ENCODE measurements at places on chromosomes 2 and 18.

DNA sequence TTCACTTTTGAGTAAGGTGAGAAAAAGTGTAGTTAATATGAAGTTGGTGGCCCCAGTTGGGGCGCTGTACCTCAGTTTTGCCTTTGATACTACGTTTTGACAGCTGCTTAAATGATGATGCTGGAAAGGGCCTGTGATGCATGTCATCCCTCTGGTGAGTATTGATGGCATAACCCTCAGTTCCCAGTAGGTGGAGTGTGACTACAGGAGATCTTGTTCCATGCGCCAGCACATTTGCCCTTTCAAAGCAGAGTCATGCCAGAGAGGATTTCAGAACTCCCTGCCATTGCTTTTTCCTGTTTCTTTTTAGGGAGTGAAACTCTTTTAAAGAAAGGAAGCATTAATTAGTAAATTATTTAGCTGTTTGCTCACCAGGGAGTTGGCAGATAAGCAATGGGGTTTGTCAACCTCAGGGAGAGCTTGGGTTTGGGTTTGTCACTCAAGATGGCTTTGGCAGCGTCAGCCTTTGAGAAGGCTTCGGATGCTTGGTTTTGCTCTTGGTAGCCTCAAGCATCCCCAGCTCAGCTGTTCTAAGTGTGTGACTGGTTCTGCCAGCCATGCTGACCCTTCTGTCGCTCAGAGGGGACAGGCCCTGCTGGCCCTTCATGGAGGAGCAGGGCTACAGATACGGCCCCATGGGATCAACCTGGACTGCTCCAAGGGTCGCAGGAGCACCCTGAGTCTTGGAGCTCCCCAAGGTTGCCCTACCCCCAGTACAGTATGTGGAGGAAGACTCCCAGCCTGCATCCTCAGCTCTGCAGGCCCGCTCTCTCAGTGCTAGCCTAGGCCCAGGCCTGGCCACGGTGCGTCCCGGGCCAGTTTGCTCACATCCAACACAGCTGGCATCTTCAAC, 29.1 kb downstream of the ARMC9 start:
- peak; percentile 68 for DNase-seq

GRCh38 chr2:51997571-51997970, 965.6 kb upstream of the NRXN1 start:
- DNase-seq = no peak

- no peak for DNase-seq
Observed at GRCh38 chr18:50090370-50091312, 104.3 kb downstream of the MYO5B start.

- DNase-seq = no peak
Observed at GRCh38 chr18:13394801-13395200, 176.2 kb downstream of the LDLRAD4 start.

- no peak for DNase-seq
Observed at GRCh38 chr2:200130762-200131166, 175.4 kb downstream of the MAIP1 start.

- no peak for DNase-seq
Observed at GRCh38 chr2:230131366-230131765, 62.6 kb upstream of the SLC16A14 start.

DNA sequence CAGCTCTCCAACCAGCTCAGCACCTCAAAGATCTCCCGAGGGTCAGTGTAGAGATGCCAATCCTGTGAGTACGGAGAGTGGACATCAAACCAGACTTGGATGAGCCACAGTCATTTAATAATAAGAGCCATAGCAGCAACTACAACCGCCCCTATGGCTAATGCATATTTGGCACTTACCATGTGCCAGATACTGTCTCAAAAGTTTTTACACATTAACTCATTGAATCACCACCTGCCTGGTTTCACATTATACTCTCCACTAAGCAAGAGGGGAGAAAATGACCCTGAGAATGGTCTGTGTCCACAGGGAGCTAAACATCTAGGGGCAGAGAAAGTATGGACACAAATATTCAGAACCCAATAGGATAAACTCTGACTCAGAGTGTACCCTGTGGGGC, 2.6 kb downstream of the CNPPD1 start:
- no peak for DNase-seq

DNA sequence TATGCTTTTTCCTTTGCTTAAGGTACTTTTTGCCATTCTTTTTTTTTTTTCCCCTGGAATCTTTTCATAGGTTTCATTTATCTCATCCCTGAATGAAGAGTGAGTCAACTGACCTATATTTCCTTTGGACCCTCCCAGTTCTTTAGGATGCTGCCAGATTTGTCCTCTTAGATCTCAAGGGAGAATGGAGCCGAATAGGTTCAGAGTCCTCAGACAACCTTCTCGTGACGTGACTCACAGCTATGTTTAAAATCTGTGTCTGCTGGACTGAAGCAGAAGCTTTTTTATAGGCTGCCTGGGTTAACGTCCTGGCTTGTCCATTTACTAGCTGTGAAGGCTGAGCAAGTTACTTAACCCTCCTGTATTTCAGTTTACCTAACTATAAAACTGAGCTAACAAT, 358.6 kb downstream of the DLGAP1 start:
- no peak for DNase-seq

DNA sequence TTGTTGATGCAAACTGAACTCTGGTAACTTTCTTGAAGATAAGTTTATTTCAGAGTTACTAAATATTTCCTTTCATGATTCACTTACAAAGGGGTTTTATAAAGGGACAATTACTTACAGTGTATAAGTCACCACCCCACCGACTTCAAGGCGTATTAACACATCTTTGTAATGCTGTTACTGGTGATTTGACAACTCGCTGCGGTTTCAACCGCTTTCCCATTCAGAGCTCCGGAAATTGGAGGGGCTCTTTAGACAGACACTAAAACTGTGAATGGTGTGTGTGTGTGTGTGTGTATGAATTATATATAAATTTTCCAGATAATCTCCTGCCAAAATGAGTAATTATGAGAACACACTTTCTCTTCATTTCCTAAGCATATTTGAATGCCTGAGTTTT, 4.9 kb downstream of the TM4SF20 start:
- no peak for DNase-seq

DNA sequence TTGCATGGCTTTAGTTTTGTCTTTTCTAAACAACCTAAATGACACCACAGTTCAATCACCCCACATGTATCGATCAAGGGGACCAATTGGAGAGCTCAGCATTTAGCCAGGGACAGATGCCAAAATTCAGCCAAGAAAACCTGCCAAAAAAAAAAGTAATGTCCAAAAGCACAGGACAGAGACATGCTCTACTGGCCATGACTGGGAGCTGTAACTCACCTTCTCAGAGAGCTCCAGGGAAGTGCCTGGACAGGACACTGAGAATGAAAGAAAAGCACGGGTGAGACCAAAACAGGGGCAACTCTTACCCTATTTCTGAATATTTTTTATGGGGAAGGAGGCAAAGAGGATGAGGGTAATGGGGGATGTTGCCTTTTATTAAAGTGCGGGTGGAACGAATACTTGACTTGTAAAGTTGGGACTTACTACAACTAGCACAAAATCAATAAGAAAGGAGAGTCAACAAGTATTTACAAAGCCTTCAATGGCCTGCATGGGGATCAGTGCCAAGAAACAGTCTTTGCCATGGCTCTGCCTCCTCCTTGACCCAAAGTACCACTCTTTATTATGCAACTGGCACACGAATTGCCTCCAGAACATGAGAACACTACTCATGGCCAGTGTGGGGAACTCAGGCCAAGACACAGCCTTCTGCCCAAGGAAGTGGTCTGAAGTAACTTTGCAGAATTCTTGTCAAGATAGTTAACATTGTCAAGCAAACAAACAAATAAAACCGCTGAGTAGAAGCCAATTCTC, 72.9 kb upstream of the HK2 start:
- no peak for DNase-seq

- DNase-seq = no peak
Observed at GRCh38 chr2:238886453-238887094, 38.7 kb downstream of the TWIST2 start.

DNA sequence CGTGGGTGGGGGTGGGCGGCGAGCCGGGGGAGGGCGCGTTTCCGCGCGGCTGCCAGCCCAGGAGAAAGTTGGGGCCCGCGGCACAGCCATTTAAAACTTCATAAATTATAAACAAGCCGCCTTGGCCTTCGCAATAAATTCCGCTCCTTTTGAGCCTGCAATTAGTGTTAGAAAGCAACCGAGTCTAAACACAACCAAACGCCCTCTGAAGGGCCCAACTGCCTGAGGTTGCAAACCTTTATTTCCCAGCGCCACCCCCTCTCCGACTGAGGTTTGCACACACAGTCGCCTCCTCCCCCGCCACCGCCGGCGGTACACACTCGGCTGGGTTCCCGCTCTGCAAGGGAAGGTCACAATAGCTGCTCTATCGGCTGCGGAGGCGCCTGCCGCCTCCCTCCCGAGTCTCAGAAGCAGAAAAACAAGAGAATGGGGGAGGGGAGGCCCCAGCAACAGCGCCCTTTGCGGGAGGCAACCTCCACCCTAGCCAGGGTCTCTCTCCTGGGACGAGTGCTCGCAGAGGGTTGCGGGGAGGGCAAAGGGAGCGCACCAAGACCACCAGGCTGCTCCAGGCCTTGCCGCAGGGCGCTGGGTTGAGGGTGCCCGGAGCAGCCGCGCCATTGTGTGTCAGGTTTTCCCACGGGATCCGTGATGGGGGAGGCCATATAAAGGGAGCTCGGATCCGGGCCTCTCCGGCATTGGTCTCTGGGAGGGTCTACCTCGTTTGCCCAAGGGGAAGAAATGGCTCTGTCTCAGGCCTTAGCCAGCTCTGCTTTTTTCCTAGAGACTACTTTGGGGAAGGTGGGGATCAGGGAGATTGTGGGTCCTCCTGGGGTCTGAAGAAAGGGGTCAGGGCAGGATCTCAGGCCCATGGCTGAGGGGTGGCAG, 13.4 kb upstream of the HOXD1 start:
- DNase-seq = peak; percentile 67

GRCh38 chr2:136448432-136448831, 316.9 kb upstream of the THSD7B start:
- DNase-seq = no peak

DNA sequence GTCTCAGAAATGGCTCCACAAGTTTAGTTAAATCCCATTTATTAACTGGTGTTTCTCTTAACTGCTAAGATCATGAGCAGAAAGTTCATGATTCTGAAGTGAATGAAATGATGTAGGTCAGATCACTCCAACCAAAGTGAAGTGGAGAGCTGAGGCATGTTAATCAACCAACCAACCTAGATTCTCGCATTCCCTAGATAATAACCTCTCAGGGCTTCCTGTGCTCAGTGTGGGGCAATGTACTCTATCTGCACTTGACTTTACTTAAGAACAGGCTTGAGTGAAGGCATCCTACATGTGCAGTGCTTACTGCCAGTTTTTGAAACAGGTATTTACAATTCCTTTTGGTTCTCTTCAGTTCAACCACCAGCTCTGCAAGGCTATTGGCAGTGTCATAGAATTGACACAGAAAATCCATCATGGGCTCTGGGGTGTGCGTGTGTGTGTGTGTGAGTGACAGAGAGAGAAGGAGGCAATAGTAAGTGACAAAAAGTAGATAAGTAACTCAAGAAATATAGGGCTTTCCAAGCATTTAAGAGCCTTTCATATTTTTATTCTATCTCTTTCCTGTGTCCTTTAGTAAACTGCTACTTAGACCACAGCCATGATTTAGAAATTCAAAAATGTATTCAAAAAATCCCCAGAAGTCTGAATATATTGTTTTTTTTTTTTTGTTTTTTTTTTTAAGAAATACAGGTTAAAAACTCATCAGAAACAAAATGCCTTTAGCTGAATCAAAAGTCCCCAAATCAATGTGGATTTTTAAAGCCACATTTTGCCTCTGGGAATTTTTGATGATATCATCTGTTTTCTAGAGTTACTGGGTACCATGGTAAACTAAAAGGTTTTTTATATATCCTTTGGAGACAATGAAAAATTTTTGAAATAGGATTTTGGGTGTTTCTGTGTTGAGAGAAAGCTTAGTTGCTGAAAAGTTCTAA, 28.6 kb downstream of the DOCK10 start:
- DNase-seq = no peak

GRCh38 chr2:64832936-64833335, 156.3 kb upstream of the SLC1A4 start:
- no peak for DNase-seq

- DNase-seq = peak; percentile 60
Observed at GRCh38 chr2:190407246-190407661, 901 bp upstream of the MFSD6 start.

GRCh38 chr2:8819194-8819593, 18.2 kb downstream of the KIDINS220 start:
- DNase-seq = no peak

DNA sequence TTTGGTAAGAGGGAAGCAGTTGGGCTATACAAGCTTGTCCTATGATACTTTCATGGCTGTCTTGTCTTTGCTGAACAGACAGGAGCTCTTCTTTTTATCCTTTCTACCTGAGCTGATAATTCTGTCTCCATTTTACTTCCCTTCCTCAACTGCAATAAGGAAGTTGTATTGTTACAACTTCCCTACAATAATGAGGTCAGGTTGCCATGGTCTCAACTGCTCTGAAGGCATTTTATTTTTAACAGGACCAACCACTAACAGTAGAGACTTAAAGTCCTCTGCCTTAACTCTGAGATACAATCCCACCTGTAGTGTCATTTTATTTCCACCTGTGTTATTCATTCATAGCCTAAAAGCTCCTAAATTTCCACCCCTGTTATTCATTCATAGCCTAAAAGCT, 118.6 kb upstream of the PGAP1 start:
- no peak for DNase-seq

DNA sequence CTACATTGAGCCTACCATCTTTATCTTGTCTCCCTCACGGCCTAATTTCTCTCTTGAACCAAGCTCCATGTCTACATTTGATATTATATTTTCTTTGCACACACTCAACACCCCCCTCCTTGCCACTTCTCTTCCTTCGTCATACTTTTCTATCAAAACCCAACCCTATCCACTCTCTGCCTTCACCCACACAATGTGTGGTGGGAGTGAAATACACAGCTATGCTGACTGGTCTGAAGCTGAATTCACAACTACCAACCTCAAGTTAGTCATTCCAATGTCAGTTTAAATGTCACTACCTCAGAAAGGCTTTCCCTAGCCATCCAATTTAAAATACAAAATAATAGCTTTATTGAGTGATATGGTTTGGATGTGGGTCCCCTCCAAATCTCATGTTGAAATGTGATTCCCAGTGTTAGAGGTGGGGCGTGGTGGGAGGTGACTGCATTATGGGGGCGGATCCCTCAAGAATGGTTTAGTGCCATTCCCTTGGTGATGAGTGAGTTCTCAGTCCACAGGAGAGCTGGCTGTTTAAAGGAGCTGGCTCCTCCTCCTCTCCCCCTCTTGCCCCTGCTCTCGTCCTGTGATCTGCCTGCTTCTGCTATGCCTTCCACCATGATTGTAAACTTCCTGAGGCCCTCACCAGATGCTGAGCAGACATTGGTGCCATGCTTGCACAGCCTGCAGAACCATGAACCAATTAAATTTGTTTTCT, 112.1 kb downstream of the DTNB start:
- DNase-seq = no peak

GRCh38 chr2:33709951-33710350, 110.9 kb upstream of the FAM98A start:
- DNase-seq = no peak

GRCh38 chr2:183799761-183800160, 675.5 kb downstream of the NUP35 start:
- DNase-seq = no peak

- no peak for DNase-seq
Observed at GRCh38 chr2:135473567-135473966, 57.5 kb downstream of the ZRANB3 start.

GRCh38 chr2:10196110-10196892, 73.8 kb downstream of the RRM2 start:
- no peak for DNase-seq

Data from DMS153 (cell line).